ENCODE measurements at places on chromosomes 2 and 18.

DNA sequence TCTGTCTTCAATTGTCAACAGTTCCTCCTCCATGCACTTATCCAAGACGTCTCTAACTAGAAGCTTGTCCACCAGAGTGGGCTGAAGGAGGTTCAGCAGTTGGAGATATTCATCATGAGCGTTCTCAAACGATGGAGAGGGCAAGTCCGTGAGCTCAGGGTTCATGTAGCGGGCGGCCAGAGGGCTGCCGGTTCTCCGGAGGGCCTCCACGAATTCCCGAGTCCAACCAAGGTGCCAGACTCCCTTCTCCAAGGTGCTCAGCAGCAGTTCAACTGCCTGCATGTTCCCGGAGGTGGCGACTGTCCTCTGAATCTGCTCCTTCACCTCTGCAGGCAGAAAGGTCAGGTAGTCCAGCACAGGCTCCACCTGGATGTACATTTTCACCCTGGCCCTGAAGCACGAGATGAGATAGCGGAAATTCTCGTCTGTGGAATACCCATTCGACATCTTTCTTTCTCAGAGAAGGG lies 590 bp downstream of the IFIH1 start:
- DNase-seq: no peak

GRCh38 chr2:238709325-238710025 lies 138.4 kb upstream of the TWIST2 start:
- DNase-seq: no peak

- no peak for DNase-seq
These were observed 34.9 kb upstream of the COL5A2 start for GRCh38 chr2:189214484-189214883.

- no peak for DNase-seq
These were observed 97.4 kb downstream of the EIPR1 start for GRCh38 chr2:3280197-3280596.

GRCh38 chr18:74489676-74490075 lies 6.5 kb upstream of the CNDP2 start:
- DNase-seq: no peak
